ENCODE measurements at places on chromosomes 12 and 14. TPM values are rescaled to one million over a fixed set of nuclear protein-coding genes. Genes with fewer than 3 reads are reported as not detected.

- no peaks in the 10 kb centered on the region for H3K36me3 ChIP-seq
- H3K4me1 ChIP-seq, result peaks cover 19% of the 10 kb centered on the region
- DNase-seq, result peak; percentile 96
- peak overlapping the region; percentile 81 for H3K27ac ChIP-seq
These were observed 762 bp downstream of the C12orf57 start for GRCh38 chr12:6944381-6945186.

GRCh38 chr14:70706177-70706576 is 64.5 kb downstream of the TTC9 start:
- H3K36me3 ChIP-seq, result no peaks in the 10 kb centered on the region
- H3K27me3 ChIP-seq, result no peaks in the 10 kb centered on the region

DNA sequence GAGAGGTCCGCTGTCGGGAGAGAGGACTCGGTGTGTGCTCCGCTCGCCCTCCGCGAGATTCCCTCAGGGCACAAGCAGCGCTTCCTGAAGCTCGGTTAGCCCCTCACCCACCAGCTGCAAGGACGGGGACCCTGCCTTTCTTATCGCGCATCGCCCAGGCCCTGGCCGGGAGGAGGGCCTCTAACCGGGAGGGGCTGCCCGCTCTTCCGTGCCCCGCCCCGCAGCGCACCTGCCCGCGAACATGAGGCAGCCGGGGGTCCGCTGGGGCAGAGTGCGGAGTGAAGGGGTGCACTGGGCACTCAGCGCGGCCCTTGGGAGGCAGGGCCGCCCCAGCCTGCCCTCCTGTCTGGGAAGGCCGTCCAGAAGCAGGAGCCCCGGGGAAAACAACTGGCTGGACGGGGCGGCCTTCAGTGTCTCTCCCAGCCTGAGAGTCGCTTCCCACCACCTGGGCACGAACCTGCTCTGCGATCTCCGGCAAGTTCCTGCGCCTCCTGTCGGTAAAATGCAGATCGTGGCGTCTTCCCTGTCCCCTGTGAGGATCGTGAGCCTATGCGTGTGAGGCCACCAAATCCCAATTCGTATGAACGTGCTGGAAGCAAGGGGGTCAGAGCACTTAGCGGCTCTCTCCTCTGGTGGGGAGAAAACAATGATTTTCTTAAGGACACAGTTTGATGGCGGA is 28.0 kb upstream of the ADIPOR2 start:
- H3K36me3 ChIP-seq, result no peaks in the 10 kb centered on the region
- peak overlapping the region; percentile 93 for H3K27ac ChIP-seq
- peaks cover 18% of the 10 kb centered on the region for H3K4me1 ChIP-seq
- no peaks in the 10 kb centered on the region for H3K27me3 ChIP-seq

DNA sequence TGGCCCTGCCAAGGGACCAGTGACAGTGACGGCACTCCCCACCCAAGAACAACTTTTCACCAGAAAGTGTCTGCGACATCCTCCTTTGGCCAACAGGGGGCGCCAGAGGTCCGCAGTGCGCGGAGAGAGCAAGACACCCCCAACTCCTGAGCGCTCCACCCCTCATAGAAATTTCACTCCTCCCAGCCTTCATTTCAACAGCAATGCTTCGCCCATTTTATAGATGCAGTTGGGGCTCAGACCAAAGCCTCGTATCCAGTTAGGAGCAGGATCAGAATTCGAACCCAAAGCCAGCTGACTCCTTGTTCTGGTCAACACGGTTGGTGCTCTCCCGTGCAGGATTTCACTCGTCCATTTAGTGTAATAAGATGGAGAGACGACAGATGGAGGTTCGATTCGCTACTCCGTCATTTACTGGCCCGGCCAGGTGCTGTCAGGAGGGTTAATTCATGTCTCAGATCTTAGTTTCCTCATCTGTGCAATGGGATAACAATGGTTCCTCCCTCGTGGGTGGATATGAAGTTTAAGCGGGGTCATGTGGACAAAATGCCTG is 2.4 kb upstream of the POP5 start:
- no peaks in the 10 kb centered on the region for H3K36me3 ChIP-seq
- H3K4me3 ChIP-seq, result no peak overlapping the region
- peaks cover 6% of the 10 kb centered on the region for H3K27me3 ChIP-seq
- no peak overlapping the region for H3K27ac ChIP-seq

- no peaks in the 10 kb centered on the region for H3K36me3 ChIP-seq
- H3K4me1 ChIP-seq, result no peaks in the 10 kb centered on the region
- no peak overlapping the region for H3K4me3 ChIP-seq
- no peaks in the 10 kb centered on the region for H3K27me3 ChIP-seq
- H3K27ac ChIP-seq, result no peak overlapping the region
- no peak for DNase-seq
These were observed 9.7 kb downstream of the DNM1L start for GRCh38 chr12:32688786-32689185.

DNA sequence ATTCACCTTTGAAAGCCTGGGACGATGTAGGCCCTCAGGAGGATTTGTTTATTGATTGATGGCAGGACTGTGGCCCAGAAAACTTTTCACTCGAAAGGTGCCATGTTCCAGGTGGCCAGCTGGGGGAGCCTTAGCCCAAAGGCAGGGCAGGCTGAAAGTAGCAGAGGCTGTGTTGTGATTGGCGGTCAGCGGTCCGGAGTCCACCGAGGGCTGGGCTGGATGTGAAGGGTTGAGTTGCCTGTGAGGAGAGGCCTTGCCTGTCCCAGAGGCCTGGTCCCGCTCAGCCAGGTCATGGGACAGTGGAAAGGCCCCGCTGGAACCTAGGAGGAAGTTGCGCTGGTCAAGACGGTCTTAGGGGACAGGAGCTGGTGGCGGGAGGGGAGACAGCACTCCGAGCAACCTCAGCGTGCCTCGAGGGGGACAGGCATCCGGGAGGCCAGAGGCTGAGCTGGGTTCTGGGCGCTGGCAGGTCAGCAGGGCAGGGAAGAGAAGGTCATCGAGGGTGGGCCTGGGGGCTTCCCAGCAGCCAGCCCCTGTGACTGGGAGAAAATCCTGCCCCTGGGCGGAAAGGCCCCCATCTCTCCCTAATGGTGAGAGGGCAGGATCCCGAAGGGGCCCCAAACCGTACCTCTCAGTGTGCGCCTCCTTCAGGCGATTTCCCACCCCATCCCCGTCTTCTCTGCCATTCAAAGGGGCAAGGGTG is 26.3 kb downstream of the CMA1 start:
- peak; percentile 46 for DNase-seq
- no peaks in the 10 kb centered on the region for H3K36me3 ChIP-seq
- no peaks in the 10 kb centered on the region for H3K4me1 ChIP-seq

DNA sequence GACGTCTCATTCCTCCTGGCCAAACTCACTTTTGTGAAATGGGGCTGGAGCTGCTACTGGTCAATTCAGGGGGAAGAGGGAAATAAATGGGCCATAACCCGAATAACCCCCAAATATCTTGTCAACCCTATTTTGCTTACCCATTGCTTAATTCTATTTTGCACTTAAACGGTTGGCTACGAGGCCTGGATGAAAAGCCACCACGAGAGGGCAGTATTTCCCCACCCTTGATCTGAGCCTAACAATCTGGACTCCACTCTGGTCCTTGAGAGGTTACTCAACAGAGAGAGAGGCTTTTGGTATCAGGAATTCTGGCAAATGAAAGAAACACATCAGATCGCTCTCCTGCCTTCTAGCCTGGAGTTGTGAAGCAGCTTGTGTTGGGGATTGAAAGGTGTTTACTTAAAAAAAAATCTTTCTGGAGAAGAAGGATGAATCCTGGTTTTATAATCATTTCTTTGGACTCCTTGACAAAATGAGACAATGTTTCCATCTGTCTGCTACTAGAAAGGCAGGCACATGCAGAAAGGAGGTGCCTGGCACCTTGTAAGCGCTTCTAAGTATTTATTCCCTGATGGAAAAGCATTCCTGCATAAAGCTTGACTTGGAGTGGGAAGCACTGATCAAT is 22.4 kb upstream of the FBXO21 start:
- no peak overlapping the region for H3K4me3 ChIP-seq
- H3K36me3 ChIP-seq, result no peaks in the 10 kb centered on the region
- no peaks in the 10 kb centered on the region for H3K4me1 ChIP-seq
- peaks cover 11% of the 10 kb centered on the region for H3K27me3 ChIP-seq

GRCh38 chr12:75814851-75815754 is 216.5 kb downstream of the PHLDA1 start:
- no peaks in the 10 kb centered on the region for H3K4me1 ChIP-seq
- no peak overlapping the region for H3K4me3 ChIP-seq
- H3K27ac ChIP-seq, result peak overlapping the region; percentile 63
- no peaks in the 10 kb centered on the region for H3K36me3 ChIP-seq
- DNase-seq, result peak; percentile 86

DNA sequence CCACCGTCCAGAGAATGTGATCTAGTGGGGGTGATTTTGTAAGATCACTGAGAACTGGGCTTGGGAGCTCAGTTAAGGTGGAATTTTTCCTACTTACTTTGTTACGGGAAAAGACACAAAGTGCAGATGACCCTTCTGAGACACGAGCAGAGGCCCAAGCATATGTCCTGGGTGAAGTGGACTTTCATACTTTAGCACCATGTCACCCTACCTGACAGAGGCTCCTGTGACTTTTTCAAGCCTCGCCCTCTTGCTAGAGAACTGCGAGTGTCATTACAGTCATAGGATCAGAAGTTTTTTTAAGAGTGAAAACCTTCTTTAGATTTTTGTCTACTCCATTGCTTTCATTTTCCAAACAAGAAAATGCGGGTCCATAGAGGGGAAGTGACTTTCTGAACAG is 56.1 kb downstream of the SLC17A8 start:
- DNase-seq, result peak; percentile 54
- H3K4me1 ChIP-seq, result no peaks in the 10 kb centered on the region
- H3K36me3 ChIP-seq, result no peaks in the 10 kb centered on the region
- H3K4me3 ChIP-seq, result no peak overlapping the region

- no peak overlapping the region for H3K27ac ChIP-seq
- peaks cover 3% of the 10 kb centered on the region for H3K4me1 ChIP-seq
- H3K4me3 ChIP-seq, result no peak overlapping the region
- no peaks in the 10 kb centered on the region for H3K36me3 ChIP-seq
These were observed 59.1 kb downstream of the FAM222A start for GRCh38 chr12:109772622-109773321.

- H3K36me3 ChIP-seq, result no peaks in the 10 kb centered on the region
- H3K27ac ChIP-seq, result no peak overlapping the region
- peaks cover 14% of the 10 kb centered on the region for H3K4me1 ChIP-seq
- H3K27me3 ChIP-seq, result no peaks in the 10 kb centered on the region
- no peak for DNase-seq
These were observed 12.7 kb downstream of the SPTLC2 start for GRCh38 chr14:77603654-77604255.

GRCh38 chr14:89844508-89844907 is 110.0 kb downstream of the EFCAB11 start:
- peak overlapping the region; percentile 91 for H3K27ac ChIP-seq
- H3K36me3 ChIP-seq, result no peaks in the 10 kb centered on the region
- H3K27me3 ChIP-seq, result no peaks in the 10 kb centered on the region
- no peak for DNase-seq

GRCh38 chr12:83841620-83842019 is 1071.0 kb downstream of the SLC6A15 start:
- H3K27ac ChIP-seq, result no peak overlapping the region
- H3K4me1 ChIP-seq, result no peaks in the 10 kb centered on the region
- H3K27me3 ChIP-seq, result no peaks in the 10 kb centered on the region
- DNase-seq, result no peak
- no peaks in the 10 kb centered on the region for H3K36me3 ChIP-seq

GRCh38 chr12:124605883-124606774 is 38.7 kb upstream of the NCOR2 start:
- DNase-seq, result no peak
- H3K27me3 ChIP-seq, result no peaks in the 10 kb centered on the region
- H3K36me3 ChIP-seq, result no peaks in the 10 kb centered on the region
- H3K27ac ChIP-seq, result peak overlapping the region; percentile 84

DNA sequence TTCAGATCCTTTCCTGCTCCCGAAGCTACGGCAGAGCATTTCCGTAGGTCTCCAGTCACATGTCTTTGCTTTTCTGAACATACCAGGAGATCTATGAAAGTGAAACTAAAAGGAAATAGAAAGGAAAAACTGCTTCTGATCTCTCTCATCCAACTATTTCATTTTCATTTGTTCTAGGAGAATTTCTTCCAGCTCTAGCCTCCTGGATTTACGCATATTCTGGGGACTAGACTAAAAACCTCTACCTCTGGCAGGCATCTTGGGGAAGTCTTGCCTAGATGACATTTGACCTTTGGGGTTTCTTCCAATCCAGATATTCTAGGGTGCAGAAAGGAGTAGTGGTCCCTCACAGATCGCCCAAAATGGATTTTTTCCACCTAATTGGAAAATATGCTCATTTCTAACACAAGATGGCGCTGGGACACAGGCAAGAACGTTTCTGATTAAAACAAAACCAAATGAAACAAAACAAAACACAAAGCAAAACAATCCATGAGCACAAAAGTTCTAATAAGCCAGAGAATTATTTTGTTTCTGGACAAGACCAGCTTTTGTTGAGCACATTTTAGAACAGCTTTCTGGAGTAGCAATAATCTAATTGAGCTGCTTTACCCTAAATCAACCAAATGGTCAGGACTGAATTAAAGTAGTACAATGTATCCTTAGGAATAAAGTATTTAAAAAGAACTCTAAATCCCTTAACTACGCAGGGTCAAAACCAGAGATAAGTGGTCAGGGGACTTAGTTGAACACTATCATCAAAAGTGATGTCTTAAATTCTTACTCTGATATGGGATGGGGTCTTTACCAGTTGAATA is 12.3 kb upstream of the PARP11 start:
- peak; percentile 63 for DNase-seq
- no peak overlapping the region for H3K4me3 ChIP-seq
- no peaks in the 10 kb centered on the region for H3K4me1 ChIP-seq
- peaks cover 6% of the 10 kb centered on the region for H3K27me3 ChIP-seq
- no peaks in the 10 kb centered on the region for H3K36me3 ChIP-seq
- no peak overlapping the region for H3K27ac ChIP-seq

DNA sequence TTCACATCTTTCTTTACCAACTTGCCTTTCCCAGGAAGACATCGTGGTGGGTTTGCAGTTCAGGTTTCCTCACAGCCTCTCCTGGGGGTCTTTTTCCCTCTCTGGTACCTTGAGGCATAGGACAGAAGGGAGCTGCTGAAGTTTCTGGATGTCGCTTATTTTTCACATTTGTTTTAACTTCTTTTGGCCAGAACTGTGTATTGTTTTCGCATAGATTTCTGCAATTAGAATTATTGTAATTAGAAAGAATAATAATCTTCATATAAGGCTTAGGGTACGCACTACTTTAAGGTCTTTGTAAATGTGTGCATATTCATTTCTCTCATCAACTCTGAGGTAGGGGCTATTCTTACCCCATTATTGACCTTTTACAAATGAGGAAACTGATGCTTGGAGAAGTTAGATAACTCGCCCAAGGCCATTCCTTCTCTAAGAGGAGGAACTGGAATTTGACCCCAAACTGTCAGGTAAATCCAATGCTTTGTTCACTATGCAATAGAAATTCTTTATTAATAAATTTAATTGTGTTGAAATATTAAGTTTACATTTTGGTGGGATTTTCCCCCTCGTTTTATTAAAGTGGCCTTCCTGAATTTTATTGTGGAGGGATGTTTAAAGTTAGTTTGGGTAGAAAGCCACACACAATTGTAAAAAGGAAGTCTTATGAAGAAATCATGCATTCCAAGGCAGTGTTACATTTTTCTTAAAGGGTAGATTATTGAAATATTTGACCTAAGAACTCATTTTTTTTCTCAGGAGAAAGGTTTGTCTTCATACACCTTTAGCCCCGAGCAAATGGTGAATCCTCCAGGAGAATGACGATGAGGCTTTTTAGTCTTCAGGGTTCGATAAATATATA is 12.1 kb upstream of the SLC38A2 start:
- DNase-seq, result no peak
- H3K4me3 ChIP-seq, result peak overlapping the region; percentile 31
- no peaks in the 10 kb centered on the region for H3K27me3 ChIP-seq

The KLRF1 gene
- not detected for polyA plus RNA-seq

The ERGIC2 gene
- polyA plus RNA-seq, result 122 TPM

The AMIGO2 gene
- polyA plus RNA-seq, result 57.3 TPM

The NEUROD4 gene
- polyA plus RNA-seq, result not detected

The ANKRD33 gene
- 0.12 TPM for polyA plus RNA-seq

The PTPRQ gene
- polyA plus RNA-seq, result 0.13 TPM

Measured in hepatocyte (in vitro differentiated cells).